GM04503 (cell line): ENCODE measurements at places on chromosomes 1 and 21.

DNA sequence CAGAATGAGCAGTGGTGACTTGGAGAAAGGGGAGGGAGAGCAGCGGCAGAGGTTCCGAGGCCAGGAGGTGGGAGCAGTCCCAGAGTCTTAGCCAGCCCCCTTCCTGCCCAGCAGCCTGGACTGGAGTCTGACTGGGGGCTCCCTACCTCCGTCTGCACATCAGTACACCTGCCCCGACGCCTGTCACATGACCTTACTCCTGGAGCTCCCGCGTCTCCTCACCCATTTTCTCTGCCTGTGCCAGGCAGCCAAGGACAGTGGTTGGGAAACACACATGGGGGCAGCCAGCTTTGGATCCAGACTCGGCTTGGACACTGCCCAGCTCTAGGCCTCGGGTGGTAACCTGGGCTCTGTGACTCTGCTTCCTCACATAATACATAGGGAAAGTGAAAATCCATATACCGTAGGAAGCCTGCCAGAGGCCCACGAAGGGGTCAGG lies 16.9 kb downstream of the ACTRT2 start:
- DNase-seq = no peak

- DNase-seq = no peak
Observed at GRCh38 chr1:52007215-52008002, 16.9 kb upstream of the RAB3B start.

DNA sequence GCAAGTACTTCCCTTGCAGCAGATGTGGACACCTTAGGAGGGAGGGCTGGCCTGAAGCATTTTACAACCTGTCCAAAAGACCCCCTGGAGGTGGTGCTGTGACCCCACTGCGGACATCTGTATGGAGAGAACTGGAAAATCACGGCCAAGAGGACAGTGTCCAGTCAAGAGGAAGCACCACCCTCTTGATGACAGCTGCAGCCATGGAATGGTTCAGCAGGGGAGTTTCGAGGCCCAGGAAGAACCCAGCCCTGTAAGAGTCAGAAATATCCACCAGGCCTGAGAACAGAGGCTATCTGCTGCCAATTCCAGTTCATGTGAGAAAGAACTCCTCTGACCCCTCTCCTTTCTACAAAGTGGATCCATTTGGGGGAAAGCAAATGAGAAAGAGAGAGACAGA lies 126.8 kb downstream of the PLXNA2 start:
- no peak for DNase-seq

DNA sequence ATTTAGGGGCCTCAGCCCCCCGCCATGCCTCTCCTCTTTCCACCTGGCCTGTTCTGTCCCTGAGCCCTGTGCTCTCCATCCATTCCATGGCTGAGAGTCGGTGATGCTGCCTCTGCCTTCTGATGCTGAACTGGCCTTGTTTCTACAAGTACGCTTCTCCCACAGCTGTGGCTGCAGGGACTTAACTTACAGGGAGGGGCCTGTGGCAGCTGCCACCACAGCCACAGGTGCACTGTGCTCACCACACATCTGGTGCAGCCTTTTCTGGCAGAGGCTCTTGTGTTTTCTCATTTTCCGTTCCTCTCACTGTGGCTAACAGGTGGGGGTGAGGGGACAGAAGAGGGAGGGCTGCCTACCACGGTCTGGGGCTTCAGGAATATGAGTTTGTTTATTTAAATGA lies 4.2 kb downstream of the FMO1 start:
- DNase-seq = no peak
